ENCODE measurements at places on chromosomes 11 and 22.

DNA sequence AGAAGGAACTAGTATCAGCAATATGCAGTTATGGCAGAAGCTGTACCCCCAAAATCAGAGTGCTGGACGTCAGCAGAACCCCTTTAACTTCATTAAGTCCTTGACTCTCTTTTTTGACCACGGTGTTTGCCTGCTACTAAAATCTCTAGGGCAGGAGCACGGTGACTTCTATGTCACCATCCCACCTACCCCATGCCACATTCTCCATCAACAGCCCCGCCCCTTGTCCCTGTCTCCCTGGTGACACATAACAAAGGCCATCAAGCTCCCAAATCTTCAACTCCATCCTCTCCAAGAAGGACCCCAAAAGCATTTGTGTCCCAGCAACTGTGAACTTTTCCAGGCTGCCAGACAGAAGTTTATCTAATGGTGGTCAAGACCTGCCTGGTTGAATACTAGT is 894 bp downstream of the ADA2 start:
- DNase-seq = no peak

DNA sequence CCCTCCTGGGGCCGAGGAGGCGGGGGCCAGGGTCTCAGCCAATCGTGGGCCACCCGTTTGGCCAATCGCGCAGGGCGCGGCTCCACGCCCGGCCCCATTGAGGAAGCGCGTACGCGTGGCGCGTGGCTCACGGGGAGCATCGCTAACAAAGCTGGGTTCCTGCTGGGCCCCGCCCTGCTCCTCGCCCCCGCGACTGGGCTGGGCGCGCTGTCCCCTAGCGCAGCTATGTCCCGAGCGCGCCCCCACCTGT is 614 bp upstream of the ASCL2 start:
- DNase-seq = no peak

- DNase-seq = no peak
Observed at GRCh38 chr11:96050435-96051182, 126.7 kb upstream of the MTMR2 start.

GRCh38 chr22:43901976-43902643 is 10.3 kb upstream of the PNPLA5 start:
- no peak for DNase-seq

- DNase-seq = no peak
Observed at GRCh38 chr11:108895579-108896480, 231.0 kb downstream of the DDX10 start.

DNA sequence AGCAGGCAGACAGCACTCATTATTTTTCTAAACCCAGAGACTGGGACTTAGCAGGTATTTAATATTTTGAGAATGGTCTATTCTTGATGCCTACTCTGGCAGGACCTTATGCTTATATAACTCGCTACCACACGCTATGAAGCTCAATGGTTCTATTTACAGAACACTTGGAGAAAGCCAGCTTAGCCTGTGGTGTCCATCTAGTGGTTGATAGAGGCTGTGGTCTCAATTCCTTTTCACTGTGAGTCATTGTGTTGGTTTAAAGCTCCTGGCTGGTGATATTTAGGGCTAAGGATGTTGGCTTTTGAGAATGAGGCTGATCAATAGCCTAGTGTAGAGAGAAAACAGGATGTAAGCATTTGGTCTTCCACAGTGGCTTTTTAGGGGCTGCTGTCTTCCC is 206.4 kb downstream of the DBX1 start:
- no peak for DNase-seq

DNA sequence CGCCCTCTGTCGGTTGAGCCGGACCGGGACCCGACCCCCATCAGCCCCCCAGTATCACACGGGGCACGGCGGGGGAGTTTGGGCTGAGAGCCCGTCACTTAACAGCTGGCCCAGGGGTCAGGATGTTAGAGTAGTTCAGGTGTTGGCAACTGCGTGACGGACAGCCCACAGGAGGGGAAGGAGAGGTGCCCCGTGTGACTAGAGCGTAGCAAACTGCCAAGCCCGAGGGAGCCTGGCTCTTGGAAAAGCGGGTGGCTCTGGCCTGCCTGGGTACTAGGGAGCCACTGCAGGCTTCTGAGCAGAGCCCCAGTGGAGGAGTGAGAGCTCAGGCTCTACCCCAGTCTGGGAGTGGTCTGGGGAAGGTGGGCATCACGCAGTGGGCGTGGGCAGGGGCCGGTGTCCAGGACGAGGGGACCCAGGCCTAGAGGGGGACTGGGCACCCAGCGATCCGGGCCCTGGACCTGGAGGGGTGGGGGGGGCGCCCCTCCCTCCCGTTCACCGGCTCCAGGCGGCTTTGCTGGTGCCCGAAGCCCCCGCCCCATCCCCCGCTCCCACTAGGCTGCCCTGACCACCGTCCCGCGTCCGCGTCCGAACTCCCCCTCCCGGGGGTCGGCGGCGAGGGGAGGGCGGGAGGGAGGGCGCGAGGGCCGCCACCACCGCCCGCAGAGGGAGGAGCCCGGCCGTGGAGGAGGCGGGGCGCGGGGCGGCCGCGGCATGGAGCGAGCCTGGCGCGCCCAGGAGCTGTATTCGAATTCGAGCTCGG is 24.4 kb downstream of the SHANK3 start:
- DNase-seq = no peak

DNA sequence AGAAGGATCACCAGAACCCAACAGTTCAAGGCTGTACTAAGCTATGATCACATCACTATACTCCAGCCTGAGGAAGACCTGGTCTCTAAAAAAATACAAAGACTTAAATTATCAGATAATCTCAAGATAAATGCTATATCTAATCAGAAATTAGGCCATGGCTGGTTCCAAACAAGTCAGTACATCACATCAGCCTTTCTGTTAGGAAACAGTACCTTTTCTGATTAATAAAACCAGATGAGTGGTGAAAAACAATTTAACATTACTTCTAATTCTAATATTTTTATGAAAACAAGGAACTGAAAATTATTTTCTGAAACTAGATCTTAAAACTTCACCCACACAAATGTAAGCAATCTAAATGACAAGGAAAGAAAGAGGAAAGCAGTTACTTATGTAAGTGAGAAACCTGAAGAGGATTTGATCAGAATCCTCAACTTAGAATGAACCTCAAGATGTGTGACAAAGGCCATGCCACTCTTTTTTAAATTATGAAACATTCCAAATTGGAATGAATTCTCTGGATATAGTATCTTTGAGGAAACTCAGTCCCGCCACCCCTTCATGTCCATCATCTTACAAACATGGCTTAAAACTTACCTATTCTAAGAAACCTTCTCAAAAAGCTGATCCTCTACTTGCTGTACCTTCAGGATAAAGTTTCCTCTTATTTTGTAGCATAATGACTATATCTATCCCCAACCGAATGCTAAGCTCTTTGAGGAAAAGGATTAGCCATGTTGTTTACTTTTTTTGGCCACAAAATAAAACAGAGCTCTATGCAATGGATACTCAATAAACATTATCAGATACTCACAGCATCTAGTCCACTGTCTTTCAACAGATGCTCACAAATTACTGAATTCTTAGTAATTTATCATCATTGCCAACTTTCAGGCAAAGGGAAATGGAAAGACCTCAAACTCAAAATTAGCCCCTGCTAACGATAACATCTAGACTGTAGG is 132.0 kb downstream of the MRTFA start:
- DNase-seq = no peak

DNA sequence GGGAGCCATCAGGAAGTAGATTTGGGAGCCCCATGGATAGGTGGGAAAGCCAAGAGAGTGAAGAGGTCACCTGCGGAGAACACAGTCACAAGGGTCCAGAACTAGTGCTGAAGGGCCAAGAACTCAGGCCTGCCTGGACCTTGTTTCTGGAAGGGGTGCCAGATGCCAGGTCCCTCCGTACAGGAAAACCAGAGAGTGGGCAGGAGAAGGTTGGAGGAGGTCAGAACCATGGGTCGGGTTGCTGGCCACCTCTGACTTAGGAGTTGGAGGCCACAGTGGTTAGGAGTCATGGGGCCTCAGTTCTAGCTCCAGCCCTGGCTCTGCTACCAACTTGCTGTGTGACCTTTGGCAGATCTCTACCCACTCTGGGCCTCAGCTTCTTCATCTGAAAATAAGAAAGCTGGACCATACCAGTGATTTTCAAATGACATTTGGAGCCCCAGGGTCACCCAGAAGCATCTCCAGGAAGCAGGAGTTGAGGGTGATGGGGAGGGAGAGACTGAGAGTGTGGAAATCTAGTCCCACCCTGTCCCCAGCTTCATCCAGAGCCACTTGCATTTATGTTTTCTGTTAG is 20.8 kb upstream of the TUB start:
- DNase-seq = no peak
